Renal cortical epithelial cell (primary cell): ENCODE measurements at places on chromosomes 4 and X. TPM values are rescaled to one million over a fixed set of nuclear protein-coding genes. Genes with fewer than 3 reads are reported as not detected.

DNA sequence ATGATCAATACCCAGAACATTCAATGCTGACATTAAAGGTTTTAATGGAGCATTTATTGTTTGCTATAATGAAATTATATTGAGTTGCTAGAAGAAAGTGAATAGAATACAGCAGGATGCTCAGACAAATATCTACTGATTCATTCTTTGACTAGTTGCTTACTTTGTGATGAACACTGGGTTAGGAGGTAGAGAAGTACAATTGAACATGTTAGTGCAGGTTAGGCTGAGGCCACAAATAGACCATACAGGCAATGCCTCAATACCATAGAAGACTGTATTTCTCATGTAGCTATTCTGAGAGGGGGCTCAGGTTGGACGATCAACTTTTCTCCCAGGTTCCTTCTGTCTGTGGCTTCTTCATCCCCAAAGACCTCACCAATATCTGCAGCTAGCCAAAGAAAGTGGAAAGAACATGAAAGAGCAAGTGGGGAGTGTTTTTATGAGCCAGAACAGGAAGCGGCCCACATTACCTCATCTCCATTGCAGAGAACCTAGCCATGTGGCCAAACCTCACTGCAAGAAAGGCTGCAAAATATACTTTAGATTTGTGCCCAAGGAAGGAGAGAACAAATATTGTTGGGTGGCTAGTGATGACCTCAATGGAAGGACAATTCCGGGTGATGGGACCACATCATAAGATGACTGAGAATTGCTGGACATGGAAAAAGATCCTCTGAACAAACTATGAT is 180.3 kb upstream of the GATB start:
- no peak for DNase-seq

- DNase-seq: peak; percentile 97
Measured at GRCh38 chr4:38385093-38386004, 278.6 kb upstream of the KLF3 start.

Gene BMX
- total RNA-seq: 0.15 and 0.35 TPM in 2 replicates

DNA sequence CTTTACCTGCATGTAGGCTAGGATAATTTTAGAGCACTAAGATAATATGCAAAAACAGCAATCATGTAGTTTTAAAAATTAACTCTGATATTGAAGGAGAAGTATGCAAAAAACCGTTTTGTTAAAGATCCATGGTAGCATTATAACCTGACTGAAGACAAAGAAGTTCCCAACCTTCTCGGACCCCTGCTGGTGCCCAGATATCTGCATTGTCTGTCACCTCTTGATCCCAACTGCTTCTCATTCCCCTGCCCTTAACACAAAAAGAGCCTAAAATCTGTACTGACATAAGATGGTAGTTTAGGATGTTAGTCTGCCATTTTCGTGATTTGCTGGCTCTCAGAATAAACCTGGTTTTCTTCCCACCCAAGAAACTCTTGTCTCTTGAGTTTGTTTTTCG is 61.5 kb upstream of the UCP1 start:
- no peak for DNase-seq

GRCh38 chrX:152072236-152072635 is 66.1 kb downstream of the MAGEA10 start:
- DNase-seq: peak; percentile 81

Gene CPE
- total RNA-seq: 6.9 and 32.8 TPM in 2 replicates

Gene SPANXD
- total RNA-seq: not detected in 2 replicates

DNA sequence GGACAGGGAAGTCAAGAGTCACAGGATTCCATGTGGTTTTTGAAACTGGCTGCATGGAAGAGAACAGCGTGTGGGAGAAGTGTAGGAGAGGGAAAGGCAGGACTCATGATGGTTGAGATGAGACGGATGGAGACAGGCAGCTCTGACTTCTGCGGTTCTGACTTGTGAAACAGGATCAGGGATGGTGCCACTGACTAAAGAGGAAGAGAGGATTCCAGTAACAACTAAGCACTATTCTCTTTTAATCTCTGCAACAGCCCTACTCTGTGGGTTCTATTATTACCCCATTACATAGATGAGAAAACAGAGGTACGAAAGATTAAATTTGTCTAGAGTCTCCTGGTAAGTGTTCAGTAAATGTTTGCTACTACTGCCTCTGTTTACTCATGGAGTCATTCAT is 156.3 kb downstream of the CBR4 start:
- no peak for DNase-seq

Gene KIF4A
- 0.80 and 6.6 TPM in 2 replicates for total RNA-seq

Gene POF1B
- 1.3 and 3.1 TPM in 2 replicates for total RNA-seq

DNA sequence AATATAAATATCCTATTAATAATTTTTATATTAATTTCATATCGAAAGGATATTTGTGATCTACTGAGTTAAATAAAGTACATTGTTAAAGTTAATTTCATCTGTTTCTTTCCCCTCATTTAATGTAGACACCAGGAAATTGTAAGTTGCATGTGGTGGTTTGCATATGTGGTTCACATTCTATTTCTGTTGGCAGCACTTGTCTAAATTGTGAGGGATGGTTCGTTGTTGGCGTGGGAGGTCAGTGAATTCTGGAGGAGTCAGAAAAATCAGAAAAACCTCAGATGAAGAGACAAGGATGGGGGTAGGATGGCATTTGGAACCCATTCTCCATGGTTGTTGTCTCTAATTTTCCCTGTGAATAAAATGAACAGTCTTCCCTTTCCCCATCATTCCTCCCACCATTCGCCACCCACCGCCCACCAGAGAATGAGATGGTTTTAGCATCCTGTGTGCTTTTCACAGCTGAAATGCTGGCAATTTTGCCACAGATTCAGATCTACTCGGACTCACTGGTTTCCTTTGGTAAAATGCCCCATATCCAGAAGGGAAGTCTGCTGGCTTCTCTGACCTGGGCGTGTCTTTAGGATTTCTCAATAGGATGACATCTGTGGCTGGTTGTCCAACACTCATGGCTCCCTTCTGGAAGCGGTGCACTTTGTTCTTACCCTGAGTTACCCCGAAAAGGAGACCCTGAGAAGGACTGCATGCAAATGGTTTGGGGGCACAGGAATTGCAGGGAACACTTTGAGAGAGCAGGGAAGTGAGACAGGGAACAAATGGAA is 52.3 kb downstream of the LGI2 start:
- DNase-seq: no peak

GRCh38 chrX:154370300-154371016 is 4.0 kb downstream of the FLNA start:
- DNase-seq: no peak

Gene PABPC1L2B
- not detected in 2 replicates for total RNA-seq

Gene SLC9B1
- total RNA-seq: 0.30 and 0.69 TPM in 2 replicates

GRCh38 chrX:139720136-139720535 is 12.2 kb upstream of the MCF2 start:
- peak; percentile 64 for DNase-seq

Gene SLC4A4
- total RNA-seq: 12.0 and 41.6 TPM in 2 replicates

DNA sequence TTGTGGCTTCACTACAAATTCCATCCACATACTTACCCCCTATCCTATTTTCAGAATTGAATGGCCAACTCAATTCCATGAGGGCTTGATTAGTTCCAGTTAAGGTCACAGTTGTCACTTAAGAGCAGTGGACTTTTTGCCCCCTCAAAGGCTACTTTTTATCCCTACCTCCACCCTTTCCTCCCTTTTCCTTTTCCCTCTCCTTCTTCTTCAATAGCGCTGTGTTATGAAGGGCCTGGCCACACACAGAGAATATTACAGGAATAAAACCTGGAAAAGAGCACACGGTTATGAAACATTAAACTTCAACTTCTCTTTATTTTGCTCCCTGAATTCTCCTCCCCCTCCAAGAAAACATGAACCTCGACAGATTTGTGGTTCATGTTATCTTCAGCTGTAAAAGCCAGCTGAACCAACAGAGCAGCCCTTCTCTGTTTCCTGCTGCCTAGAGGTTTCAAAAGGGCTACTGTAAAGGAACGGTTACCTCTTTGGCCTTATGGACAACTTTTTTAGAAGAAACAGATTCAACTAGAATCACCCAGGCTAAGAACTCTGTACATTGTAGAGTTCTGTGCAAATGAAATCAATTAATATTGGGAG is 87.0 kb upstream of the RPL34 start:
- no peak for DNase-seq

GRCh38 chrX:22323541-22323940 is 50.8 kb downstream of the CBLL2 start:
- peak; percentile 32 for DNase-seq

DNA sequence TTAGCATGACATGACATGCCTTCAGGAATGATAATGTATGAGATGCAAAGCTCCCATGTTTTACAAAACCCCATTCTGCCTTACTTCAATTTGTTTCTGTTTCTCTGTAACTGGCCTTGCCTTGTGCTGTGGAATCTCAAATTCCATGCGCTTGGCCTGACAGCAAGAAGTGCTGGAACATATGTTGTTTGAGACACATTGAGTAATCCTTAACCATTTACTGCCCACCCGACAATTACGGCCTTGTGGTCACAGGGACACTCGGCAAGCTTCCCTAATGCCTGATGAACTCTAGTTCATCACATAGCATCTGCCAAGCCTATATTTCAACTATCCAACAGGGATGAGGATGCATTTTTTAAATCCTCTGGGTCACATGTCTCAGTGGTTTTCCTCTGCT is 226.4 kb upstream of the CASK start:
- DNase-seq: no peak

DNA sequence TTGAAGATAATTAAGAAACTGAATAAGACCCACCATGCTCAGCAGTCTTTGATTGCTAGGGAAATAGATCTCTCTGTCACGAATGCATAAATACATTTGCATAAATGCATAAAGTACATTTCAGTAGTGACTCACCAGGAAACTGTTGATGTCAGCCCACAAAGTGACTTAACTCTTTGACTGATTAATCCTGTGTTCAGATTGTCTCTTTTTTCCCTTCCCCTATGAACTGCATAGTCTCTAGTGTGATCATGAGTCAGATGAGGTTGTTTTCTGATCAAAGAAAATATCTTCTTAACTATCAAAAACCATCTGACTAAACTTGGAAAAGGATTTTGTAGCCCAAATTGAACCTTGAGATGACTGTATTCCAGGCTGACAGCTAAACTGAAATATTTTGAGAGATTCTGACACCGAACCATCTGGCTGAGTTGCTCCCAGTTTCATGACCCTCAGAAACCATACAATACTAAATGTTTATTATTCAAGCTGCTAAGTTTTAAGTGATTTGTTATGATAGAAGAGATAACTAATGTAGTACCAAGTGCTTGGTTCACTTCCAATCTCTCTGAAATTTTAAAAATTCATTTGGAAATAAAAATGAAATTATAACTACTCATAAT is 1381.5 kb upstream of the AGA start:
- DNase-seq: no peak

- DNase-seq: no peak
Measured at GRCh38 chr4:114600672-114601071, 2.1 kb downstream of the UGT8 start.

Gene RAB40A
- 0.25 TPM in 1 of 2 replicates, not detected in the other for total RNA-seq

Gene STARD8
- total RNA-seq: 8.2 and 19.7 TPM in 2 replicates

DNA sequence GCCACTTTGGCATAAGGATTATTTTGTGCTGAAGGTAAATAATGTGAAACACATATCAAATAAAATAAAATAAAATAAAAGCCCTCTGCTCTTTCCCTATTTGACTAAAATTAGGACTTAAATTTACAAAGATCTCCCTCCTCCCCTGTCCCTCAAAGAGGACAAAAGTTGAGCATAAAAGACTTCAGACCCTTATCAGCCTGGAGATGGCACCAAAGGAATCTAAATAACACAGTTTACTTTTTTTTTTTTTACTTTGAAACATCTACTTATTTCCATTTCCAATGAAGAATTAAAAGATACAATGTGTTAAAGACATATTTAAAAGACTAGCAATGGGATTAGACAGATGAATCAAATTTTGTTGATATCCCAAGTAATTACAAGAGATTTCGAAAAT is 89.7 kb downstream of the EPHA5 start:
- no peak for DNase-seq

DNA sequence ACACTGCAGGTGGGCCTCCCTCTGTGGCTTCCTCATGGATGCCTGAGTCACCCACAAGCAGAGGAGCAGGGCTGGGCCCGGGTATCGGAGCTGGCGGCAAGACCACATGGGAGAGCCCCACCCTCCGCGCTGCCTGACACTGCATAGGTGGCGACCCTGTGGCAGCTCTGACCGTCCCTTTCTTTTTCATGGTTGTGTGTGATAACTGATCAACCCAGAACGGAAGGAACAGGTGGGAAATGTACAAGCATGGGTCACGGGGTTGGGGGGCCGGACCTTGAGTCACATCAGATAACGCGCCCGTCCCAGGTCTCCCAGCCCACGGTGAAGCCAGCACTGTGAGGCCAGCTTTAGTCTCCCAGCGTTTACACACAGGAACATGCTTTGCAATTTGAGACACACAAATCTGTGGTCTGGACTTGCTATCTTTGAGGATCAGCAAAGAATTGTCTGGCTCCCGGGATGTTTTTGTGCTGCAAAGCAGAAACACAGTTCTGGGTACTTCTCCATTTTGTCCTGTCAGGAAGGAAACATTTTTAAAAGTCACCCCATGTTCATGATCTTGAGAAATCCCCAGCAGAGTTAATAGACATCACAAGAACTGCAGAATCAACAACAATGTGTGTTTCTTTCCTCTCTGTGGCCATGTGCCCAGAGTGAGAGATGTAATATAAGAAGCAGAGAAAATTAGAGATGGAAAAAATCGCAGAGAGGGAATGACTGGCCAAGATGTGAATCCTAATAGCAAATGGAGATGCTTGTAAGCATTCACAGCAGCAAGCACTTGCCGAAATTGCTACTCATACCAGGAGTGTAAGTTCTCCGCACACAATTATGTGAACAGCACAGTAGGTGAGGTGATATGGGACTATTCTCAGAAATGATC is 70.1 kb upstream of the CBR4 start:
- peak; percentile 58 for DNase-seq

DNA sequence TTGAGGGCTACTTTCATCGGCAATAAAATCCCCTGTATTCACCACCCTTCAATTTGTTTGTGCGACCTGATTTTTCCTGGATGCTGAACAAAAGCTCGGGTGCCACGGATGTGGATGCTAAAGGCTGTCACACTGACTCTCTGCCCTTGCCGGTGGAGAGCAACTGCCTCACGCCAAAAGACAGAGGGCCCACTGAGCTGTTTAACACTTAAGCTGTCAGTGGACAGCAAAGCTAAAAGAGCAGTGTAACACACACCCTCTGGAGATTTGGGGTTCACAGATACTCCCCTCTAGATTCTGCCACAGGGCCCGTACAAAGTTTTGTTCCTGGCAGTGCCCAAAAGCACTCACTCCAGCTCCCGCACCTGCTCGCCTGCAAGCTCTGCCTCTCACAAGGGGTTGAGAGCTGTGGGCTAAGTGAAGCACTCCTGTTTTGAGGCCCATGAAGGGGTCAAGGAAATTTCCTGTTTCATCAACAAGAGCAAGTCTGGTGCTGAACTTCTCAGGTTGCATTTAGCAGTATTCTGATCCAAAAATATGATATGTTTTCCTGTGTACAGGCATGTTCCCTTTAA is 1571.9 kb downstream of the ADGRL3 start:
- no peak for DNase-seq

GRCh38 chrX:7110821-7111276 is 36.7 kb upstream of the STS start:
- DNase-seq: no peak

- DNase-seq: no peak
Measured at GRCh38 chr4:95219109-95219508, 329.7 kb downstream of the UNC5C start.

DNA sequence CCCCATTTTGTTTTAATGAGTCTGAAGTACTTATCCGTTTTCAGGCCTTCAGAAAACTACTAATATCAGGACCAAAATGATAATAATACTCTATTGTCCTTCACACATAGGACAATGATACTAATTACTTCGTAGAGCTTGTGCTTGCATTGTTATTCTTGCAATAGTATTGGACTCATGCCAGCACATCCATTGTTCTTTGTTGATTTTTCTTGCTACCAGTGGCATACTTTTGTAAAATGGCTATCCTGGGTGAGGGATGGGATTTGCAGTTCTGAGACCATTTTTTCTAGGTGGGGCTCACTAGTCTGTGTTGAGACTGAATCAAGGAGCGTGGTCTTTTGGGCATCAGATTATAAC is 195.3 kb downstream of the MAML3 start:
- peak; percentile 19 for DNase-seq

Gene TLR10
- total RNA-seq: not detected in 2 replicates
